ENCODE measurements at places on chromosomes 1 and 21.

DNA sequence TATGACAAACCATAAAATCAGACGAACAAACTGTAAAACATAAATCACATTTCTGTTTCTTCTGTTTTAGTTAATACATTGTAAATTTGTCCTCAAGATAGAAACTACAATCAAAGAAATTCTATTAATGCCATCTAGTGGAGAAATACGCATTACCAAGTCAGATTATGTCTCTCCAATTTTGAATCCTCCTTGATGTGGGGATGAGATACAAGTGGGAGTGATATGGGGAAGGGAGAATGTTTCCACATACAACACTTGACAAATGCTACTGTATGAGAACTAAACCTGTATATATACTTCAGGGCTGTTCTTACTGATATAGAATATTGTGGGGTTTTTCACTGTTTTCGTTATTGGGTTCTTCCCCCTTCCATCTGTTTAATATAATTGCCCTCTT is 2.6 kb downstream of the HFM1 start:
- DNase-seq: no peak

DNA sequence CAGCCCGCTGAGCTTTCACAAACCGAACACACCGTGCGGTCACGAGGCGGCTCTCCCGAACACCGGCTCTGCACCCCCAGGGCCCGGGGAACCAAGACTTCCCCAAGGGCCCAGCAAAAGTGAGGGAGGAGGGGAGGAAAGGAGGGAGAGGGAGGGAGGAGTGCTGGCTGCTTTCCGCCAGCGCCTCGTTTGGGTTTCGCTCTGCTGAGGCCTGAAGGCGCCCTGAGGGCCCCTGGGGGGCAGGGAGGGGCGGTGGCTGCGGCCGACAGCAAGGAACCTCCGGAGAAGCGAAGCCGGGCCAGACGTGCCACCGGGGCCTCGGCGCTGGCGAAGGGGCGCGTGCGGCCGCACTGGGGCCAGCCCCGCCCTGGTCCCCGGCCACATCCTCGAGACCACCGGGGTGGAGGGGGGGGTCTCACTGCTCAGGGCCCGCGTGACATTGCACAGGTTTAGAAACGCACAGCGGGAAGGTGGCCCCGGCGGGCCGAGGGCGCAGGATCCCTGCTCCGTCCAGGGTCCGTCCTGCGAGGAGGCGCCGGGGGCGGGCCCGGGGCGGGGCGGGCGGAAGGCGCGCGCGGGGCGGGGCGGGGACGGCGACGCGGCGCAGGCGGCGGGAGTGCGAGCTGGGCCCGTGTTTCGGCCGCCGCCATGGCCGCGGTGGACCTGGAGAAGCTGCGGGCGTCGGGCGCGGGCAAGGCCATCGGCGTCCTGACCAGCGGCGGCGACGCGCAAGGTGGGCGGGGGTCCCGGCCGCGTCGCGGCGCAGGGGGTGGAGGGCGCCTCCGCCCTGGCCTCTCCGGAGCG is at the start of gene PFKL:
Gene PFKL (plus strand): TSS at position 596 of the 804 bp plus-strand sequence. CDS start 53 bp downstream, at position 649.
- no peak for DNase-seq

- no peak for DNase-seq
Observed at GRCh38 chr1:161726473-161727255, 5.3 kb downstream of the FCRLB start.

GRCh38 chr21:43942201-43942600 is 69.9 kb upstream of the TRAPPC10 start:
- no peak for DNase-seq

- no peak for DNase-seq
Observed at GRCh38 chr1:246748867-246749266, 24.7 kb downstream of the SCCPDH start.

DNA sequence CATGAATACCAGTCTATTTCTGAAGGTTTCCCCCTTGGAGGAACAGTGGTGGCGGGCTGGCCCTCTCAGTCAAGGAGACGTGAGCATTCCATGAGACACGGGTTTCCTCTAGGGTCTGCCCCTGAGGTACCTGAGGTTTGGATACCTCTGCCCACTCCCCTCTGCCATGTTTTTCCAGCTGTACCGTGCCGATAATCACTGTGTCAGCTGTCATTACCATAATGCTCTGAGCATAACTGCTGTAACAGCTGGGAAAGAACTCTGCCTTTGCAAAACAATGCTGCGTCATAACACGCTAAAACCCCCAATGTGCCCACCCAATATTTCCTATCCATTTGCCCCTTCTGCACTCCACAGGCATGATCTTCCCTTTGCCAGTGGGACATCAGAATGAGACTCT is 425.1 kb downstream of the KIF26B start:
- DNase-seq: no peak
